ENCODE measurements at places on chromosomes 12 and 14. TPM values are rescaled to one million over a fixed set of nuclear protein-coding genes. Genes with fewer than 3 reads are reported as not detected.

GRCh38 chr12:110249716-110250225 lies 31.3 kb upstream of the ATP2A2 start:
- DNase-seq: peak; percentile 69

DNA sequence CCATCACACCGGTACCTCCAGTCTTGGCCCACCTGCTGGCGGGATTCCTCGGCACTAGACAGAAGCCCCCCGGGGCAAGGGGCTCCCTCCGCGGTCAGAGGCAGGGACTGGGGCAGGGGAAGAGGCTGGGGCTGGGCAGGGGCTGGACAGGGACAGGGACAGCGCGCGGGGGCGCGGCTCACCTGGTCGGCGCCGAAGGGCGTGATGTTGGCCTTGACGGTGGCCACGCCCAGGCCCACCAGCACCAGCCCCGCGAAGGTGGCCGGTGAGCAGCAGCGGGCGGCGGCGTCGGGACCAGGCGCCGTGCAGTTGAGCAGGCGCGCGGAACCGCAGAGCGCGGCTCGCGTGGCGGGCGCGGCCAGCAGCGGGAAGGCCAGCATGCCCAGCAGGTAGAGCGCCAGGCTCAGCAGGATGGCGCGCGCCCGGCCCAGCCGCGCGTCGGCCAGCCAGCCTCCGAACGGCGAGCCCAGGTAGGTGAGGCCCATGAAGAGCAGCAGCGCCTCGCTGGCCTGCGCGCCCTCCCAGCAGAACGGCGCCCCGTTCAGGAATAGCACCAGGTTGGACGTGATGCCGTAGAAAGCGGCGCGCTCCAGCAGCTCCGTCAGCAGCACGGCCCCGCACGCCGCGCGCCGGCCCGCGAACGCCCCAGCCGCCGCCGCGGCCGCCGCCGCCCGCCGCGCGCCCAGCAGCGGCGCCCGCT lies 392 bp downstream of the SLC15A4 start:
- DNase-seq: no peak

DNA sequence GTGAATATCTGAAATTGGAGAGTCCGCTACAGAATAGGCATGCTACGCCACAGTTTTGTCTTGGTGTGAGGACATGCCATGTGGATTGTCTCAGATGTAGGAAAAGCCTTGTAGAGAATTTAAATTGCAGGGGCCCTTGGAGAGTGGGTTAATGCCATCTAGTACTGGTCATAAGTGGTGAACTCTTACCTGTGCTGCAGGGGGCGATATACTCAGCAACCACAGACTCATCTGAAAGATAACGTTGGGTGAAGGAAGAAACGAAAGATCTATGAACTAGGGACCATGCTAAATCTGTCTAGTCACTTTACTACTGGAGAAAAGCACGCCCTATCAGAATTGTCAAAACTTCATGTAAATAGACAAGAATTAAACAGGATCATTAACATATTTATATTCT lies 33.7 kb upstream of the A2M start:
- no peak for DNase-seq

DNA sequence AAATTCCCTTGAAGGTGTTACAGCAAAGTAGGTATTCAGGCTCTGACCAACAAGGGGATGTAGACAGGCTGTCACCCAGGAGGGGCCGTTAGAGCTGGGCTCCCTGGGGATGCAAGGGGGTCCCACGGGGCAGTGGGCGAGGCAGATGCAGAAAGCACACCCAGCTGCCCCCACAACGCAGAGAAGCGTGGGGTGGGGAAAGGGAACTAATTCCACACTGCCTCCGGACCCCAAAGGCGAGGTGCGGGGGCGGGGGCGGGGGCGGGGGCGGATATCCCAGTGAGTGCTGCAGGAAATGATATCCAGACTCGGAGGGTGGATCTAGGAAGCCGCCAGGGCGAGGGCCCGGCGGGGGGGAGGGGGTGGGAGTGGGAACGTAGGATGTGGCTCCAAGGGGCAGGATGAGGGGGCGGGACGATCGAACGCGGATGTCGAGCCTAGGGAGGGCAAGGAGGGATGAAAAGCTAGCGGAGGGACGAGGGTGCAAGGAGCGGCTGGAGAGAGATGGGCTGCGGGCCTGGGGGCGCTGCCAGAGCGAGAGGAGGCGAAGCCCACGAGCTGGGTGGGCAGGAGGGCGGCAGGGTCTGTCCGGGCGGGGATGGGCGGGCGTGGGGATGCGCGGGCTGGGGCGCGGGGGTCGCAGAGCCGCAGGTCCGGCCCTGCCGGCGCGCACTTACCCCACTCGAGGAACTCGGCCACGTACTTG lies 874 bp downstream of the CDC42BPB start:
- no peak for DNase-seq

- DNase-seq: no peak
Measured at GRCh38 chr14:52834440-52834842, 43.0 kb upstream of the GNPNAT1 start.

DNA sequence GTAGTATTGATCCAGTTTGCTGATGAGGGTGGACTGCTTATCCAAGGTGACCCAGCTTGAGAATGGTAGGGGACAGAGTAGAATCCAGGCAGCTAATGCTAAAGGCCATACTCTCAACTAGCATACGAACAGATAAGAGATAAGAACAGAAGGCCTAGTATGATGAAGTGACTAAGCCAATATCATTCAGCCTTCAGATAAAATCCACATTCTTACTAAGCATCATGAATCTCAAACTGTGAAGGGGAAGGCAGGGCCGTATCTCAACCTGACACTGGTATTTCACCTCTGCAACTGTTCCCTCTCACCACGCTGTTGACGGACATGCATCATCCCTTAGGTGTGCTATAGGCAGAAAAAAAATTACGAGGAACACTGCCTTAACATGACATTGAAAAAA lies 8.1 kb upstream of the CKAP4 start:
- DNase-seq: no peak

GDF3 gene
- total RNA-seq: not detected

HOXC12 gene
- total RNA-seq: not detected

Measured in mucosa of gallbladder (tissue), 1 donor.